NCI-H1930 (cell line): ENCODE measurements at places on chromosomes 3 and 15.

- no peak for DNase-seq
Observed at GRCh38 chr3:82462977-82463376, 701.5 kb upstream of the GBE1 start.

DNA sequence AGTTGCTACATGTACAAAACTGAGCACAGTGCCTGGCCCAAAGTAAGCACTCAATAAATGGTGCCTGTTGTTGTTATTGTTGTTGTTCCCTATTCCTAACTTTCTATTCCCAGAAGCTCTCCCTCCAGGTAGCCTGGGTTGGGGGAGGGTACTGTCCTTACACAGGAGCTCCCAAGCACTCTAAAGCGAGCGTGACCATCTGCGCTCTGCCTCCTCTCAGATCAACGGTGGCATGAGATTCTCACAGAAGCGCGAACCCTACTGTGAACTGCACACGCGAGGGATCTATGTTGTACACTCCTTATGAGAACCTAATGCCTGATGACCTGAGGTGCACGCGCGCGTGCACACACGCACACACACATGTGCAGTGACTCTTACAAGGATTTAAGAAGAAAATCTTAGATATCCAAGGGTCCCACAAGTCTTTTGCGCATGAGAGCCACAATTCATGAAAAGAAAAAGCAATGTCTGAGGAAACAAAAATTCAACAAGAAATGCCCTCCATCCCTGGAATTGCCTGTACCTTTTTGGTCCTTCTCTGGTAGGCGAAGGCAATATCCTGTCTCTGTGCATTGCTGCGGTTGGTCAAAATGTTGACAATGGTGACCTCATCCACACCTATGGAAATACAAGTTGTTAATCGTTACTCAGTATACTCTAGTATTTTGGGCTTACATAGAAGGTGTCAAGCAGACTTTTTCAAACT, 33.7 kb downstream of the ANXA2 start:
- DNase-seq = no peak

DNA sequence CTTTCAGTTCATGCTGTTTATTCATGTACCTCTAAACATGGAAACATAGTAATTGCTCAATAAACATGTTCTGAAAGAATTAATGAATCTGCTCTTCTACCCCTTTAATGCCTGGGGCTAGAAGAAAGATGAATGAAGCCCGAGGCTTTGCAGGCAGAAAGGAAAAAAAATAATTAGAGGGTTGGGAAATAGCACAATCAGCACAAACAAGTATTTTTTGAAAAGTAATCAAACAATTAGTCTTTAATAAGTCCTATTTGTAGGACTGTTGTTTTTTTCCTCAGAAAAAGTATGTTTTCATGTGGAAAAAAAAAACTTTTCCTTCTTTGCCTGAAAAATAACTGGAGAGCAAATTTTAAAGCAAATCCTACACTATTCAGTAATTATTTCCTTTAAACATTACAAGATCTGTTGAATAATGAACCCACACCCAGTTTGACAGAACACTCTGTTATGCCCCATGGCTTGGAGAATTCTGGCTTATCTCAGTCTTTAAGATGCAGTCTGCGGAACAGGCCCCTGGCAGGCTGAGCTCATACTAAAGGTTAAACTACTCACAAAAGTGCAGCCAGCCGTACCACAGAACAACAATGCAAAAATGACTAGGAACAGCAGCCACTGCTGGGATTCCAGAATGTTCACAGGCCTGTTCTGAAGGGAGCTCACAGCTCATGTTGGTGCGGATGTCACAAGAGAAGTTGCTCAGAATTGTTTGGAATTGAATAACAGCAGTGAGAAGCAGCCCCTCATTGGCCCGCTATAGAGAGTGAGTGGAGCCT, 79.2 kb downstream of the ABI3BP start:
- DNase-seq = no peak

DNA sequence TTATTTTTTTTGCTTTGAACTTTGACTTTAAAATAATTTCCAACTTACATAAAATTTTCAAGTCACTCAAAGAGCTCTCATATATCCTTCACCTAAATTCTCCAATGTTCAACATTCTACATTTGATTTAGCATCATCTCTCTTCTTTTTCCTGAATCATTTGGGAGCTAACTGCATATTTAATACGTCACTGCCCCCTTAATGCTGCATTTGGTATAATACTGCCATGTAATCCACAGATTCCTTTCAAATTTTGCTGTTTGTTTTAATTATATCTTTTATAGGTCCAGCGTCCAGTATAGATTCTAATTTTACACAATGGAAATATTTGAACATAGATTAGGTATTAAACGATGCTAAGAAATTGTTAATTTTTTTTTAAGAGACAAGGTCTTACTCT, 2.3 kb upstream of the EIF2AK4 start:
- no peak for DNase-seq

DNA sequence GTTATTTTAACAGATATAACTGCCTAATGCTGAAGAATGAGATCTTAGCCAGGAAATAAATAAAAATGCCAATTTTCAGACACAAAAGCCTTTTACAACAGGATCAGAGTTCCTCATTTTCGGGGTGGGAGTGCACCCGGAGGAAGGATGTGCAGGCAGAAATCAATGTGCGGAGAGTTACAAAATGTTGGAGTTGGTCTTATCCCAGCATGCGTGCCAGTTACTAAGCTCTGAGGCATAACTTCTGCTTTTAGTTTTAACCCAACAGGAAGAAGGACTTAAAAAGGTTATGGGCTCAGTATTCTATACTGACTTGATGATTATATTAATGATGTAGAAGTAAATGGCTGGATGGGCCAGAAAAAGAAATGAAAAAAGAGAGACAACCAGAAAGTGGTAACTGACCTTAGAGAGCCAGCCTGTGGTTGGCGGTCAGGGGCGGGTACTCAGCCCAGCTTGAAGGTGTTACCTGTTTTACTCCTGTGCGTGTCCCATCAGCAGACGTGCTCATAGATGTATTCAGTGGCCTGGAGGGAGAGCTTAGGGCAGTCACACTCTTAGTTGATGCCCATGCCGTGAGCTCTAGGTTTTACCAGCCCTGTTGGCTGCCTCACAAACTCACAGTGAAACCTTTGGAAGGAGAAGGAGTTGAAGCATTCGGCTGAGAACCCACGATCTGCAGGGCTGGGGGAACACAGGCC, 164.7 kb downstream of the SV2B start:
- DNase-seq = no peak

- DNase-seq = no peak
Observed at GRCh38 chr3:182837855-182838454, 44.7 kb downstream of the ATP11B start.

GRCh38 chr3:11288021-11288491, 15.9 kb downstream of the ATG7 start:
- DNase-seq = no peak

GRCh38 chr15:97446138-97446537, 514.4 kb upstream of the ARRDC4 start:
- DNase-seq = no peak

- DNase-seq = no peak
Observed at GRCh38 chr3:143160437-143160836, 40.9 kb downstream of the CHST2 start.

DNA sequence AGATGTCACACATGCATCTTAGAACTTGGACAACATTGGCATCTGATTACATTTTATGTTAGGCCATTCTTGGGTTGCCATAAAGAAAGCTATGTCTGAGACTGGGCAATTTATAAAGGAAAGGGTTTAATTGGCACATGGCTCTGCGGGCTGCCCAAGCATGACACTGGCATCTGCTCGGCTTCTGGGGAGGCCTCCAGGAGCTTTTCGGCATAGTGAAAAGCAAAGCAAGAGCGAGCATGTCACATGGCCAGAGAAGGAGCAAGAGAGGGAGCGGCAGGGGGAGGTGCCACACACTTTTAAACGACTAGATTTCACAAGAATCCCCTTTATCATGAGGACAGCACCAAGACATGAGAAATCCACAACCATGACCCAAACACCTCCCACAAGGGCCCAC, 11.3 kb downstream of the RYR3 start:
- no peak for DNase-seq

DNA sequence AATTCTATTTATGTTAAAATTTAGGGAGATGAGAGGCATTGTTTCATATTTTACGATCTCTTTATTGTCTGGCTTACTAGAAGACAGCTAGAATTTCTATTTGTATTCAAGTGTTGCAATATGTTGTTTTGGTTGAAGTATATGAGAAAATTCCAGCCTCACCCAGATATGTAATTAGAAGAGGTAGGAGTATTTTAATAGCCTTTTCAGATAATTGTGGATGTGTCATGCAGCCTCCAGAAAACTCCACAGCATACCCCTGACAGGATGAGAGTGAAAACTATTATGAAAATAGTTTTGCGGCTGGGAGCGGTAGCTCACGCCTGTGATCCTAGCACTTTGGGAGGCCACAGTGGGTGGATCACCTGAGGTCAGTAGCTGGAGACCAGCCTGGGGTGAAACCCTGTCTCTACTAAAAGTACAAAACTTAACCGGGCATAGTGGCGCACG, 21.5 kb upstream of the USP3 start:
- DNase-seq = no peak

DNA sequence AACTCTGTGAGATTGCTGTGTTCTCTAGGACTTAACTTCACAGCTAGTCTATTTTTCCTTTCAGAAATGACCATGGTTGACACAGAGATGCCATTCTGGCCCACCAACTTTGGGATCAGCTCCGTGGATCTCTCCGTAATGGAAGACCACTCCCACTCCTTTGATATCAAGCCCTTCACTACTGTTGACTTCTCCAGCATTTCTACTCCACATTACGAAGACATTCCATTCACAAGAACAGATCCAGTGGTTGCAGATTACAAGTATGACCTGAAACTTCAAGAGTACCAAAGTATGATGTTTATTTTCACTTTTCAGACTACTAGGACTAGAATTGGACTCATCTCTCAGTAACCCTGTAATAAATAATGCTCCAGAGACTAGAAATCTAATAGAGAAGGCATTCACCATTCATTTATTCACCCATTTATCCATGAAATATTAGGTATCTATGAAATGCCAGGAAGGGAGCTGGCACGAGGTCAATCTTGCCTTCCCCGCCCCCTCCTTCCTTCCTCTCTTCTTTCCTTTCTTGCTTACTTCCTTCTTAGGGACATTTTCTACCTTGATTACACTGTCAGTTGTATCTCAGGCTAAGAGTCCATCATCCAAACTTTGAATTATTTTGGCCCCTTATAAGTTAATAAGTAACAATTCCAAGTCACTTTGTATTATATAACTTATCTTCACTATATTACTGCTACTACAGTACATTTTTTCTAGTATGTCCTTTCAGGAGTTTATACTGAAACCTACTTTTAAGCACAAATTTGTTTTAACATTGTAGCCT, 91.0 kb downstream of the PPARG start:
- no peak for DNase-seq

GRCh38 chr15:68220967-68221366, 8.6 kb downstream of the CLN6 start:
- no peak for DNase-seq

DNA sequence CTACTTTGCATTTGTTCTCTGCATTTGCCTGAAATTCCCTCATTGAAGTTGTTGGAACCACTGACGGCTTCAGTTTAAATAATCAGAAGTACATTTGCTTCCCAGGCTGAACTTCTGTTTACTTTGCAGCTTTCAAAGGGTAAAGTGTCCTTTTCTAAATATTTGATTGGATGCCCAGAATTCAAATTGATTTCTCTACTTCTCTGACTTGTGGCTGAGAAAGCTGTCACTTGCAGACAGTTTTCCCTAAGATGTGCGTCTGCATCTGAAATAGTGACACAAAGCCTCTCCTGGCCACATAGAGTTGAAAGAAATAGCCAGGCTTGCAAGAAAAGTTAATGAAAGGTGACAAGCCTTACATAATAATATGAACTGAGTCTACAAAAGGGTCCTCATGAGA, 299.6 kb downstream of the THSD4 start:
- no peak for DNase-seq

- DNase-seq = no peak
Observed at GRCh38 chr3:53624061-53624857, 129.8 kb downstream of the CACNA1D start.

DNA sequence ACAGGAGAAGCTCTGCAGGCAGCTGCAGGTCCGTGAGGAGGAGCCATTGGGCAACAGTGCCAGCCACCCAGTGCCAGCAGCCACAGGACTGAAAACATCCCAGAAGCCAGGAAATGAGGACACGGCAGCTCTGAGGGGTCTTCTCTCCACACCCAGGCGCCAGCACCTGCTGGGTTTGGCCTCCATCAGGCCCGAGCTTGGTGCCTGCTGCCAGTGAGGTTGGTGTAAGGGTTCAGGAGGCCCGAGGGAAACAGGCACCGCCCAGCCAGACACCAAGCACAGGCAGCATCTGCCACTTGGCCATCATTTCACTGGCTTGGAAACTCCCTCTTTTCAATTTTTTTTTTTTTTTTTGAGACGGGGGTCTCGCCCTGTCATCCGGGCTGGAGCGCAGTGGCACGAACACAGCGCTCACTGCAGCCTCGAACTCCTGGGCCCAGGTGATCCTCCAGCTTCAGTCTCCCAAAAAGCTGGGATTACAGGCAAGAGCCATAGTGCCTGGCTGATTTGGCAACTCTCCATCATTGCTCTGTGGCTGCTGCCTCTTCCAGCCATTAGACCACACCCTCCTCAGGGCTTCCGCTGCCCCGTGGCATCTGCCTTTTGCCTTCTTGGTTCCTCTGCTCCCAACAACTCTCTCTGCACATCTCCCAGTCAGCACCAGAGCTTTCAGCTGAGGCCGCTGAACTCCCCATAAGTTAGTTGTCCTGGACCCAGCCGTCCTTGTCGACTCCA, 1.5 kb upstream of the ITIH3 start:
- no peak for DNase-seq

DNA sequence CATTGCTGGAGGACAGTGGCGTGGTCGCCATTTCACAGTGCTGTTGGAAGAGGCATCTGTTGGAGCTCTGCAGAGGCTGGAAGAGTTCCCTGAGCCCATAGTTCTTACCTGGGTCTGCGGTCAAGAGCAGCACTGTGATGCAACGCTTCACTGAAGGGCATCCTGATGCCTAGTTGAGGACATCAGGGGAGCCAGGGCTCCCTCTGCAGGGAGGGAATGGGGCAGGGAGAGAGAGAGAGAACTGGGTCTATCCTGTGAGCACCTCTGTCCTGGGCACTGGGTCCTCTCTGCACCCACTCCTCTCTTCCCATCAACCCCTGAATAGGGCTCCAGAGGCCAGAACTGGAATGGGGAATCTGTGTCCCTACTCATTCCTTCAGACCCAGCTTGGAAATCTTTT, 23.9 kb upstream of the MOBP start:
- no peak for DNase-seq

DNA sequence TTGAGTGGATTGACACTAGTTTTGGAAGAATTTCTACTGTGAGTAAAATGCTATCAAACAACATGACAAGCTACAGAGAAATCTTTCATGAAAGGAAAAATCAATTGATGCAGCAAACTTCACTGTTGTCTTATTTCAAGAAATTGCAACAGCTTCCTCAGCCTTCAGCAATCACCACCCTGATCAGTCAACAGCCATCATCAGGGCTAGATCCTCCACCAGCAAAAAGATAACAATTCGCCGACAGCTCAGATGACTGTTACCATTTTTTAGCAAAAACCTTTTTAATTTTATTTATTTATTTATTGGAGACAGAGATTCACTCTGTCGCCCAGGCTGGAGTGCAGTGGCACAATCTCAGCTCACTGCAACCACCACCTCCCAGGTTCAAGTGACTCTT, 44.0 kb downstream of the MLH1 start:
- no peak for DNase-seq

GRCh38 chr3:30508339-30508738, 98.1 kb upstream of the TGFBR2 start:
- no peak for DNase-seq

- no peak for DNase-seq
Observed at GRCh38 chr3:184193991-184194539, 8.1 kb downstream of the ABCF3 start.
